ENCODE measurements at places on chromosomes 12 and 14. TPM values are rescaled to one million over a fixed set of nuclear protein-coding genes. Genes with fewer than 3 reads are reported as not detected.

DNA sequence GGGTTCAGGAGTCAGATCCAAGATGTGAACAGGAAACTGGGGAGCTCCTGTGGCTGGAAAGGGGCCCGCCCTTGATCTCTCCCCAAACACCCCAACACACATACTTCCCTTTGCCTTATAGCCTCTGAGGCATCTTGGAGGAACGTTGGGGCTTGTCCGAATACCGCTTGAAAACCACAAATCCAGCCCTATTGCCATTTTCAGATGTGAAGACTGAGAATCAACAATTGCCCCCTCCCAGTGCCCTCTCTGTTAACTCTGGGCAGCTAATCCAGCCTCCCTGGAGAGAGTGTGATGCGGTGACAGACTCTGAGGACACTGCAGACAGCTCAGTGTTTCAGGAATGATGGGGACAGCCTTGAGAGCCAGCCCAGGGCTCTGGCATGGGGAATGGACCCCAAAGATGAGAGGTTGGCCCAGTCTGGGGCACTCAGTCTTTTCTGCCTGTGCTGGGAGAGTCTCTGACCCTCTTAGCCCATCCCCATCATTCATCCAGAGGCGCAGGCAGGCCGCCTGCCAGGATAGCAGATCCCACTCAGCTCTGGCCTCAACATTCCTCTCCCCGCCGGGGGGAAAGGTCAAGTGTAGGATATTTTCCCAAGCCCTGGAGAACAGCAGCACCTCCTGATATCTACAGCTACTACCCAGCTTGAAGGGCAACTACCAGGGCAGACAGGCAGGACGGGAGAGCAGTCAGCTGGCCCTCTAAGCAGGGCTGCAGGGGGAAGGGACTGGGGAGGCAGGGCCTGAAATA is 24.6 kb upstream of the LTBP2 start:
- no peak overlapping the region for H3K27ac ChIP-seq
- H3K4me1 ChIP-seq: peaks cover 7% of the 10 kb centered on the region
- no peaks in the 10 kb centered on the region for H3K36me3 ChIP-seq

DNA sequence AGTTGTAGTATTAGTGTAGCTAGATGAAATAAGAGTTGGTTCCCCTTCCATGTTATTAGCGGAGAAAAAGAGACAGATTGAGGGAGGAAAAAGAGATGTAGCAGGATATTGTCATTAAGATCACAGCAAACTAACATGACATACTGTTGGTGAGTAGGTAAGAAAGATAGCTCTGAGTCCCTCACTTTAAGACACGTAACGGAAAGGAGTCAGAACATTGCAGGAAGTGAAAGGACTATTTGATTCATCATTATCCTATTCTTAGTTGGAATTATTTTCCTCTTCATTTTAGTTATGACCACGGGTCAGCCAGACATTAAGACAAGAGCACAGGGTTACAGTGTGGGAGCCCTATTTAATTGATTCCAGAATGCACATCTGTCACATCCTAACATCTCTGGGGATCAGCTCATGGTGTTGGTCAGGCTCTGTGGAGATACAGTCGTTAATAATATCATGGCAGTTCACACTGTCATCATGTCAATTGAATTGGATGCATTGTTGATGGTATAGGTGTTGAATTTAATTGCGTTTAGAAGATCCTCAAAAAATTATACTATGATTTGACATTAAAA is 55.0 kb downstream of the TMX1 start:
- no peaks in the 10 kb centered on the region for H3K27me3 ChIP-seq
- DNase-seq: no peak
- no peak overlapping the region for H3K4me3 ChIP-seq
- no peaks in the 10 kb centered on the region for H3K36me3 ChIP-seq
- H3K4me1 ChIP-seq: peaks cover 15% of the 10 kb centered on the region

DNA sequence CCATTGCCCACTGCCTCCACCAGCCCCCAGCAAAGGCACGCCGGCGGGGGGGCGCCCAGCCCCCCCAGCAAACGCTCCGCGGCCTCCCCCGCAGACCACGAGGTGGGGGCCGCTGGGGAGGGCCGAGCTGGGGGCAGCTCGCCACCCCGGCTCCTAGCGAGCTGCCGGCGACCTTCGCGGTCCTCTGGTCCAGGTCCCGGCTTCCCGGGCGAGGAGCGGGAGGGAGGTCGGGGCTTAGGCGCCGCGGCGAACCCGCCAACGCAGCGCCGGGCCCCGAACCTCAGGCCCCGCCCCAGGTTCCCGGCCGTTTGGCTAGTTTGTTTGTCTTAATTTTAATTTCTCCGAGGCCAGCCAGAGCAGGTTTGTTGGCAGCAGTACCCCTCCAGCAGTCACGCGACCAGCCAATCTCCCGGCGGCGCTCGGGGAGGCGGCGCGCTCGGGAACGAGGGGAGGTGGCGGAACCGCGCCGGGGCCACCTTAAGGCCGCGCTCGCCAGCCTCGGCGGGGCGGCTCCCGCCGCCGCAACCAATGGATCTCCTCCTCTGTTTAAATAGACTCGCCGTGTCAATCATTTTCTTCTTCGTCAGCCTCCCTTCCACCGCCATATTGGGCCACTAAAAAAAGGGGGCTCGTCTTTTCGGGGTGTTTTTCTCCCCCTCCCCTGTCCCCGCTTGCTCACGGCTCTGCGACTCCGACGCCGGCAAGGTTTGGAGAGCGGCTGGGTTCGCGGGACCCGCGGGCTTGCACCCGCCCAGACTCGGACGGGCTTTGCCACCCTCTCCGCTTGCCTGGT is at the start of gene CDKN1B:
CDKN1B (plus strand) TSS at position 576 of the 793 bp plus-strand sequence. CDS start 472 bp downstream, outside the sequence.
- DNase-seq: peak; percentile 91
- peak within 1 kb of the TSS; percentile 94 for H3K4me3 ChIP-seq
- peak within 1 kb of the TSS; percentile 97 for H3K27ac ChIP-seq
- H3K36me3 ChIP-seq: peaks cover 19% of the 10 kb centered on the region
- H3K27me3 ChIP-seq: no peaks in the 10 kb centered on the region

DNA sequence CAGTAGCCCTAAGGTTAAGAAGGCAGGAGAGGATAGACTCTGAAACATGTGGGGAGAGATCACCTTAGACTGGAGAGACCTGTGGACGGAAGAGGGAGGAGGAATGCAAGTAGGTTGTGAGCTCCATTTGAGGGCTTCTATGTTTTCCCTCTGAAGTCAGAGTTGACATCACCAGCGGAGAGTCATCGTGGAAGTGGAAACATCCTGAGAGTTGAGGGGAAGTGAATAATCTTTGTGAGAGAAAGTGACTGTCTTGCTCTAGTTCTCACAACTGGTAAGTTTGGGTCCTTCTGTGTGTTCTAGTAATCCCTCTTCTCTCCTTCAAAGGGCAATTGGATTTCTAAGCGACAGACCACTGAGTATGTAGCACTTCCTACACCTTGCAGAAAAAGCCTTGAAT is 103.6 kb upstream of the CCND2 start:
- no peaks in the 10 kb centered on the region for H3K36me3 ChIP-seq
- no peak overlapping the region for H3K27ac ChIP-seq
- H3K27me3 ChIP-seq: peaks cover 17% of the 10 kb centered on the region
- H3K4me3 ChIP-seq: no peak overlapping the region
- H3K4me1 ChIP-seq: no peaks in the 10 kb centered on the region
- DNase-seq: no peak

- H3K36me3 ChIP-seq: no peaks in the 10 kb centered on the region
- H3K4me1 ChIP-seq: no peaks in the 10 kb centered on the region
- no peak overlapping the region for H3K4me3 ChIP-seq
- H3K27me3 ChIP-seq: no peaks in the 10 kb centered on the region
- H3K27ac ChIP-seq: no peak overlapping the region
These were observed 38.1 kb downstream of the DIO3 start for GRCh38 chr14:101599234-101599885.

- H3K4me1 ChIP-seq: peaks cover 12% of the 10 kb centered on the region
- no peak for DNase-seq
- H3K27me3 ChIP-seq: no peaks in the 10 kb centered on the region
- no peak overlapping the region for H3K4me3 ChIP-seq
- no peak overlapping the region for H3K27ac ChIP-seq
These were observed 4.7 kb downstream of the LTB4R start for GRCh38 chr14:24315807-24316596.

- no peaks in the 10 kb centered on the region for H3K36me3 ChIP-seq
- H3K27me3 ChIP-seq: no peaks in the 10 kb centered on the region
- H3K4me3 ChIP-seq: no peak overlapping the region
- H3K27ac ChIP-seq: no peak overlapping the region
- H3K4me1 ChIP-seq: no peaks in the 10 kb centered on the region
- no peak for DNase-seq
These were observed 48.7 kb downstream of the FBRSL1 start for GRCh38 chr12:132538663-132538990.

DNA sequence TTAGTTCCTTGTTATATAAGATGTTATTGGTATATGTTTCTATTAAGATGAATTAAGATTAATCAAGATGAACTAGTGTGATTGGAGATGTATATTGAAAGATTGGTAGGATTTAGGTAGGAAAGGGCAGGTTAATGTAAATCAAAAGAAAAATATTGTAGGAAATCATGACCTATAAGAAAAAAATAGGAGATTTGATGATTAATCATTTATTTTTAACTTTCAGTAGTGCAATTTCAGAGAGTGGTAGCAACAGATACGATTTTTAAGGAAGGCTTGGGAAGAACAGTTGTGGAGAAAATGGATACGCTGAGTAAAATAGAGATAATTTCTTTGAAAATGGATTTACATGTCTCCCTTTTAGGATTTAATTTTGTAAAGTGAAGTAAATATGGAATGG is 73.7 kb downstream of the MON2 start:
- H3K36me3 ChIP-seq: peaks cover 21% of the 10 kb centered on the region
- no peak overlapping the region for H3K27ac ChIP-seq
- no peak overlapping the region for H3K4me3 ChIP-seq
- no peak for DNase-seq
- H3K27me3 ChIP-seq: no peaks in the 10 kb centered on the region

GRCh38 chr12:115215544-115215943 is 531.6 kb upstream of the TBX3 start:
- no peak for DNase-seq
- no peaks in the 10 kb centered on the region for H3K36me3 ChIP-seq
- no peak overlapping the region for H3K27ac ChIP-seq
- H3K4me3 ChIP-seq: no peak overlapping the region
- H3K4me1 ChIP-seq: no peaks in the 10 kb centered on the region
- H3K27me3 ChIP-seq: no peaks in the 10 kb centered on the region

- H3K36me3 ChIP-seq: no peaks in the 10 kb centered on the region
- no peak overlapping the region for H3K4me3 ChIP-seq
- no peak overlapping the region for H3K27ac ChIP-seq
- no peaks in the 10 kb centered on the region for H3K27me3 ChIP-seq
- peaks cover 12% of the 10 kb centered on the region for H3K4me1 ChIP-seq
These were observed 209.2 kb downstream of the ALX1 start for GRCh38 chr12:85489194-85489593.

- H3K4me1 ChIP-seq: peaks cover 53% of the 10 kb centered on the region
- peak overlapping the region; percentile 55 for H3K4me3 ChIP-seq
- H3K27me3 ChIP-seq: no peaks in the 10 kb centered on the region
- no peaks in the 10 kb centered on the region for H3K36me3 ChIP-seq
These were observed 32.5 kb downstream of the MMP17 start for GRCh38 chr12:131860472-131861260.

The DAD1 gene
- 228 TPM for total RNA-seq

DNA sequence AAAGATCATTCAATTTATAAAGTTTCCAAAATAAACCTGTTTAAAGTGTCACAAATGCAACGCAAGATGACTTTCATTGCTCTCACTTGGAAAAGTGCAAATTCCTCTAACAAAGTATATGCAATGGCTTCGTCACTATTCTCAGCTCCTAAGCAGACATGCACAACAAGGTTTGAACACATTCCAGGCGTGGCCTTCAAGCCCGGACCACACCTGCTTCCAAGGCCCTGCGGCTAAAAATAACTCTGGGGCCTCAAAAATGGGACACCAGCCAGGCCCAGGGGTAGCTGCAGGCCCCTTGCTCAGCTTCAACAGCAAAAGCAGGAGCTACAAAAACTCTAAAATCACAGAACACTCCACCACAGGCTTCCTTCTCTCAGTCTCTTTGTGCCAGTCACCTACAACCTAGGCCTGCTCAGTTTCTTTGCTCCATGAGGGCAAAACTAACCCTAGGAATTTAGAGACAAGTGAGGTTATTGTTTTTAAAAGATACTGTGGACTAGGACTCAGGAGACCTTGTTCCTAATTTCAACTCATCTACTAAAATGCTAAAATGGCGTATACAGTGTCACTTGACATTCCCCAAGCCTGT is 29.3 kb downstream of the DUSP16 start:
- no peaks in the 10 kb centered on the region for H3K36me3 ChIP-seq
- H3K27me3 ChIP-seq: no peaks in the 10 kb centered on the region
- no peak overlapping the region for H3K4me3 ChIP-seq

DNA sequence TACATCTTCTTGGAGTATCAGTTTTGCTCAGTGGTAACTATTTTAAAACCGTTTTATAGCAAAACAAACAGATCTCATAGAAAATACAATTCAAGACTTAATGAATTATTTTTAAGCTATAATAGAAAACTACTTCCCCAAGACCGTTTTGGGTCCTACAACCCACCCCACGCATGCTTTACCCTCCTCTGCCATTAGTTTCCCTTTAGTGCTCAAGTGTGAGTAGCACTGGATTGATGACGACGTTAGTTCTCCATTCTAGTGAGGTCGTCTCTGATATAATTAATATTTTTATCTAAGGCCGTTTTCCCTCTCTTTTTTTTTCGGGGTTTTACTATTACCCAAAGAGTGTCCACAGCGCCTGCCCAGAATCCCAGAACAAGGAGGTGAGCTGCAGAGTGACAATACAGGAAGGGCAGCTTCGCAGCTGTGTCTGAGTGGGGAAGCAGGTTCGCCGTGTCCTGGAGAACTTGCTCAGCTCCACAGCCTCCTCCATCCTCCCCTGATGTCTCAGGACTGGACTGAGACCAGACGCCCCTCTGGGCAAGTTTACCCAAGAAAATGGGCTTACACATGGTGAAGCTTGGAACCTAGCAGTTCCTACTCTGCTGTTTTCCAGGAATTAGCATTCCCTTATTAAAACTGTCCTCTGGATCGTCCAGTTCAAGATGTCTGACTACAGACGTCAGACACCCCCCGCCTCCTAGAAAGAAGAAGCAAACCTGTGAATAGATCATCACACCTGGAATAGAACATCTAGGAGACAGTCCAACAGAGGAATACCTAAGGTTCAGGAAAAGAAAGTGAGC is 31.9 kb upstream of the MON2 start:
- H3K4me3 ChIP-seq: peak overlapping the region; percentile 70
- H3K4me1 ChIP-seq: no peaks in the 10 kb centered on the region
- no peaks in the 10 kb centered on the region for H3K36me3 ChIP-seq
- H3K27ac ChIP-seq: no peak overlapping the region

DNA sequence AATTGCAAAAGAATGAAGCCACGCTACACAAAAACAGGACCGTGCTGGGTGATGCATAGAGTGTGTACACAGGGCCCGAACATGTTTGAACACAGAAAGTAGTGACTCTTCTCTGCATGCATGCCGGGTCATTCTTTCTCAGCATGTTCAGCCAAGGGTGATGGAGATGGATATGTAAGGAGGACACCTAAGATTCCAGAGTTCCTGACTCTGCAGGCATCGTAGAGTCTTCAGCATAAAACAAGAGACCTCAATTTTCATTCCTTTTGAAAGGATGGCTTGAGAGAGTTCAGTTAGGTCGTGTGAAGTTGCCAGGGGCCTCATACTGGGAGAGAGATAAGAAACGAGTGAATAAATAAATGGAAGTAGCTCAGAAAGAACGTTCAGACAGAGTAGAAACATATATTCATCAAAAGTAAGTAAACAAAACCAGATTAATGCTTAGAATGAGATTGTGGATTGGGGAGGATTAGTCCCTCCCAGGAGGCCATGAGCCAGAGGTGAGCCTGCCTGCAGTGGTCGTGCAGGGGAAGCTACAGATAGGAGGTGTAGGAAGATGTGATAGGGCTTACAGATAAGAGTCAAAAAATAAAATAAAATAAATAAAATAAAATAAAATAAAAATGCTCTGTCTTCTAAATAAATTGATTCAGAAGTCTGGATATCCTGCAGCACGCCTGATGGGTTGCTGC is 27.6 kb upstream of the SEL1L start:
- H3K4me3 ChIP-seq: no peak overlapping the region
- no peaks in the 10 kb centered on the region for H3K36me3 ChIP-seq

The EML1 gene
- 12.0 TPM for total RNA-seq

Data from PC-3 (cell line).